8988T (cell line): ENCODE measurements at places on chromosomes 2 and 18.
A peak's percentile ranks its signal among the peaks of the same experiment; 100 is the strongest.

DNA sequence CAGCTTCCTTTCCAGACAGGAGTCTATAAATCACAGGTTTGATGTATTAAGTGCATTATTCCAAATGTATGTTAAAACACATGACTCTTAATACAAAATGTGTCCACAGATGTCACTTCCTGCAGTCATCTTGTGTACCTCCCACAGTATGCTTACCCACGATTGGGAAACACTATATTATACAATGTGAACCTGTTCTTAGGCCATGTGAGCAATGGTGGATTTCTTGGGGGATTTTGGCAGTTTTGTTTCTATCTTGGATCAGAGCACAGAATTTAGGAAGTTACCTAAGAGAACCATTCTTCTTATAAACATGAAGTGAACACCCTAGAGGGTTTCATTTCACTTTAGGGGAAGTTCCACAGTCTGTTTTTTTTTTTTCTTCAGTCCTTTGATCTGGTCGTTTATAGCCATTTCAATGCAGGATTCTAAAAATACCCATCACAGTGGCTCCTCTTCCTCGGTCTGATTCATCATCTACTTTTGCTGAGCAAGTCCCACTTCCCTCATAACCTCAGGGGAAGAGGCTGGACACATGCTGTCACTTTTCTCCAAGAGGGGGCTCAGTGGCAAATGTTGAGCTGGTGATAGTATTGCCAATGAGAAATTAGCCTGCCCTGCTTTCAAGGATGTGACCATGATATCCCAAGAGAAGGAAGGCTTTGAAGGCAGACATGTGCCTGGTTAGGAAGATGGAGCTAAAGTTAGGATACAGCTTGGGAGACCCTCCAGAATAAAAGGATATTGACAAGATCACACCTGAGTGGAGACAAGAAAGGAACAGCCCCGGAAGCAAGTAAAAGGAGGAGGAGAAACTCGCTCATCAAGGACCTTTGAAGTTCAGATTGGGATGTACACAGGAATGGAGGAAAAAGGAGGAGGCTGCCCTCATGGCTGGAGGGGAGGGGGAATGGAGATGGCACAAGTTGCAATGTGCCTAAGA lies 22.6 kb downstream of the PLEK start:
- DNase-seq = no peak

- DNase-seq = no peak
These were observed 29.2 kb downstream of the CDH2 start for GRCh38 chr18:28147674-28148171.

DNA sequence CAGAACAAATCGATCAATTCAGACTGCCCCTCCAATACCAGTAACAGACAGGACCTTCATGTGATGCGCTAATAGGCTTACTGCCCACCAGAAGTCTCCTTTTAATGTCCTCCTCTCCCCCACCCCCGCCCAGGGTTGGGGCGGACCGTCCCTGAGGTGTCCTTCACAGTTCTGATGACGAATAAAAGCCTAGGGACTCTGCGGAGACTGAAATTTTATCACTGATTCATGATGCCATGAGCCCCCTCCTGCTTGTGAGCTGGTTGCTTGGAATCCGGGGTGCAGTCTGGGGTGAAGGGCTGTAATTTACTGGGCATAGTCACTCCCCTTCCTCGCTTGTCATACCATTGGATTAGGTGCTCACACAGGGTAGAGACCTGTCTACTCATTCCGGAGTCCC lies 42.3 kb downstream of the B3GNT2 start:
- DNase-seq = no peak

DNA sequence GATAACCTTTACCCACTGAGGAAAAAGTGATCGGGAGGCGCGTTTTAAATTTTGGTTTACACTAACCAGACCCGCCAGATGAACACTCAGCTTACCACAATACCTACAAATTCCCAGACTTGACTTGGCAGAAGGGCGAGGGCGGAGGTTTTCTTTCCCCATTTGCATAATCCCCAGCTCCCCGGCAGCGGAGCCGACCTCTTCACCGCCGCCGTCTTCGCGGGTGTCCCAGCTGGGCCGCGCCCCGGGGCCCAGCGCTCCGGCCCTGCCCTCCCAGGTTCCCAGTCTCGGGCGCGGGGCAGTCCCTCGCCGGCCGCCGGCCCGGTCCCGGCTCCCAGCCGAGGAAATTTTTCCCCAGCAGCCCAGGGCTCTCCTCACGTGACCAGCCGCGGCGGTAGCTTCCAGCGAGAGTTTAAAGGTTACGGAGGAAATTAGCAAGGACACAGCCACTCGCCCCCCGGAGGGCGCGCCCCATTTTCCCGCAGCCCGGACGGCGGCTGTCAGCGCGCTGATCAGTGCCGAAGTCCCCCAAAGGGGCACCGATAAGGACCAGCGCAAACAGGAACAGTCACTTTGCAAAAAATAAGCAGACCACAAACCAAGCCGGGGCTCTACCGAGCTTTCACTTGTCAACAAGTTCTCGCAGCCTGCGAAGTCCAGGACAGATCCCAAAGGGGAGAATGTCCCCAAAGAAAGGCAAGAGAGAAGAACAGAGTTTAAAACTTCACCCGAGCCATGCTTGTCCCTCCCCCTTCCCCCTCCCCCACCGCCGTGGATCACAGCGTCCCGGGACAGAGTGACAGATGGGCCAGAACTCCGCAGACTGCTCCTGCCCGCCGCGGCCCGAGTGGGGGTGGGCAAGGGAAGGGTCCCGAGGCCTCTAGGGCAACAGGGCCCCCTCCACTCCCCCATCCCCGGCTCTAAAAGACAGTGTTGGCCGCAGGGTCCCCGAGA lies 1.3 kb upstream of the PRKCE start:
- peak; percentile 54 for DNase-seq
